ENCODE measurements at places on chromosomes 4 and X. TPM values are rescaled to one million over a fixed set of nuclear protein-coding genes. Genes with fewer than 3 reads are reported as not detected.

DNA sequence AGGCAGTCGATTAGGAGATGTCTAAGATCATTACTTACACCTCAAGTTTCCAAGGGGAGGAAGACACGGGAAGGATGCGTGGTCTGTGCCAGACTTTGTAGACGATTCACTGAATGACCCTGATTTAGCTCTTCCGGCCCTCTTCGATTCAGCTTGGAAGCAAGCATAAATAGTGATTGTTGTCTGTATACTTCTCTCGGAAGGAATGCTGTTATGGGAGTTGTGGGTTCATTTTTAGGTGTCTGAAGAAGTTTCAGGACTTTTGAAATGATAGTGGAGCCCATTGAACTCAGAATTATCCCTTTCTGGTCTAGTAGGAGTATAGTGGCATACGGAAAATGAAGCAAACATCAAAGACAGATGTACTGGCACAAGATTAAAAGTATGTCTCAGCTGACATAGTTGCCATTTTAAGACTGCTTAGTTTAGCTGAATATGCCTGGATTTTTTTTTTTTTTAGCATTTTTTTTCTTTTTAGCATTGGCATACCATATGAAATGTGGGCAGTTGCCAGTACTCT is 1.0 kb upstream of the ANKRD17 start:
- DNase-seq: peak; percentile 64

GRCh38 chrX:30887721-30888120 is 1.3 kb downstream of the TAB3 start:
- no peak for DNase-seq

GRCh38 chr4:74873545-74874301 is 59.2 kb upstream of the PARM1 start:
- DNase-seq: no peak

DNA sequence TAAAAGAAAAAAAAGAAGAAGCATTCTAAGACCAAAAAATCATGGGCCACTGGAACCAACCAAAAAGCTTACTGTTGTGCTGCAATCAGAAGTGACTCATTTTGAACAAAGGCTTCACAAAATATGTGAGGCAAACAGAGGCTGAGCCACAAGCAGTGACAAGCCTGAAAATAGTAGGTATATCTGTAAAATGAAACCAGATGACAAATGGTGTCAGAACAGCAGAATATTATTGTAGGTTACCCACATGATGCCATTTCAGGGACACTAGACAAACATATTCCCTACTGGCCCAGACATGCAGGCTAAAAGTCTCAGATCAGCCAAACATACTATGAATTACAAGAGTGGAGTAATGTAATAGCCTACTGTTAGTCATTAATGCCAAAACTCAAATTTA is 1301.8 kb upstream of the DIAPH2 start:
- no peak for DNase-seq

MTCP1 gene
- total RNA-seq: 19.0 TPM

DNA sequence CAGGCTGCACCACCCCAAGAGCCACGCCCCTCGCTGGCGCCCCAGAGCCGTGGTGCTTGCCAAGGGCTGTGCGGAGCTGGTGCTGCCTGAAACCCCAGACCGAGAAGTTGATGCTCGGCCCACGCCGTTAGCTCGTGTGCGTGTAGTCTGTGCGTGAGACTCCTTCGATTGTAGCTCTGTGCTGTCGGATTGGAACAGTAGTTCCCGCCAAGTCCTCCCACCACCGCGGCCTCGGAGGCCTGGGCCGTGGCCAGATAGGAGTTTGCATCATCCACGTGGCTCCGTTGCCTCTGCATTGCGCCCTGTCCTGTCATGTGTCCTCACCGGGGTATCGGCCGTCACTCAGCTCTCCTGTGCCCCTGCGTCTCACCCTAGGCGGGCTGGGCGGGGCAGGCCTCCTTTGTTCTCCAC is 24.2 kb downstream of the TNIP2 start:
- no peak for DNase-seq

- DNase-seq: no peak
Observed at GRCh38 chrX:6718766-6719165, 183.8 kb upstream of the VCX3A start.

- no peak for DNase-seq
Observed at GRCh38 chr4:139229534-139230039, 50.4 kb downstream of the MGARP start.

GRCh38 chrX:118499295-118499694 is 3.7 kb downstream of the DOCK11 start:
- DNase-seq: no peak

DNA sequence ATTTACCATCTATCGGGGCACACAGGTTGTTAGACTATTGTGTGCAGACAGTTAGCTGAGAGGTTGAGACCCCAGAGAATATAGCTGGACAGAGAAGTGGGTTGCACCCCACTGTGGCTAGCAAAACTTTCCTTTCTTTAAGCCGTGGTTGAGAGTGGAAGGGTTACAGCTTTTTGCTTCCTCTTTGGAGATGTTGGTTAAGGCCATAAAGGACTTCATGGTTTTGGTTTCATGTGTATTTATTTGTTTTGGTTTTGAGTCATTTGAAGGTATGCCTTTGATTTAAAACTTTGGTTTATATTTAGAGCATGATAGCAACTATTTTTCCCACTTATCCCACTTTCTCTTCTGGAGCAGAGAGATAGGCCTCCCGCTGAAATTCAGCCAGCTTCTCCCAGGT is 274.3 kb upstream of the IL1RAPL1 start:
- DNase-seq: no peak

Data from CD8-positive, alpha-beta T cell (primary cell).